ENCODE measurements at places on chromosomes 11 and 22.

DNA sequence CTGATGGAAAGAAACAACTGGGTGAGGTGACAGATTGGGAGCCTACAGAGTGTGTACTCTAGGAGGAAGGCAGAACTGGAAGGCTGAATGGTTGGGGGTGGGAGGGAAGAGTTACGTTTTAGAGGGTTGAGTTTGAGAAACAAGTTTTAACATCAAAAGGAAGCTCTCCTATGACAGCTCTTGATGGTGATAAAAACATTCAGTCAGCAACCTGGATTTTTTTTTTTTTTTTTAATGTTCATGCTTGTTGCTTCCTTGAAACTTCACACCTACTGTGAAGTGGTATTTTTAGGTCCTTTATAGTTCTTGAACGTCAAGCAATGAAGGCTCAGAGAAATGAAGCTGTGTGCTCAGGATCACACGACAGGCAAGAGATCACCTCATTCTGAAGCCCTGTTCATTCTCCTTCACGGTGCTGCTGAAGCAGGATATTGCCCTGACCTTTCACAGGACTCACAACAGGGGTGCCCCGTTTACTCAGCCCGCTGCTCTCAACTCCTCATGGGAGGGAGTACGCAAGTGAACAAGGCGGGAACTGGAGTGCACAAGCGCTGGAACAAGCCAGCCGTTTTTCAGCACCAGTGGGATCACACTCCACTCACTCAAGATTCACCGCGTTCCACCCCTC lies 1.6 kb upstream of the TMEM109 start:
- DNase-seq, result no peak

DNA sequence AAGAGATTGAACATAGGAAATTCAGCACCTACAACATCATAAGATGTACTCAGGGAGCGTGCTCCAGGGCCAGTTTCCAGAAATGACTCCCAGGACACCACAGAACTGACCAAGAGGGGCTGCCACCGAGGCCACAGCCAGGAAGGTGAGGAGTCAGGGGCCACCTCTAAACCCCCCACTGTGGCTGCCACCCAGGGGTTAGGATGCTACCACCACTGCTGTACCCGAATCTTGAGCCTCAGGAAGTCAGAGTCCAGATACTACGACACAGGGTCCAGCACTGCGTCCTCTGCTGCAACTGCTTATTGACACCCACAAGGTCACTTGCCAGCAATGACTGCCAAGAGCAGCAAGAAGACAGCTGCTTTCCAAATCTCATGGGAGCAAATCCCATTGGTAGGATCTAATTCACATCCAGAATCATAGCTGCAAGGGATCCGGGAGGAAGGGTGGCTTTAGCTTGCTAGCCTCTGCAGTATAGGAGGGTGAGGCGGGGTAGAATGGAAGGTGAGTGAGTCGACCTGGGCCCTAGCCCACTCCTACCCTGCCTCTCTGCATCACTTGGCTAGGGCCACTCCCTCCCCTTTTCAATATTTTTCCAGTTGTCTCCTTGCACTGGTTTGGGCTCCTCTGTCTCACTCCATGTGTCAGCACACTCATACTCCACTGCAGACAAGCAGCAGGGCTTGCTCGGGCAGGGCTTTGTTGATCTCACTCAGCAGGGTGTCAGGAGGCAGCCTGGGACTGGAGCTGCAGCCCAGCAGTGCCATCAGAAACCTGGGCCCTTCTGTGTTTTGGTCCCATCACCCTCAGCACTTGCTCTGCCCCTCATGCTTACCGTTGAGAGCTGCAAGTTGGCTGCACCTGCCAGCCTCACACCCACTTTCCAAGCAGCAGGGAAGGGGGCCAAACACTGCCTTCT lies 18.1 kb upstream of the CYTH4 start:
- DNase-seq, result no peak

- DNase-seq, result no peak
These were observed 20.1 kb upstream of the SPINDOC start for GRCh38 chr11:63793161-63793560.

DNA sequence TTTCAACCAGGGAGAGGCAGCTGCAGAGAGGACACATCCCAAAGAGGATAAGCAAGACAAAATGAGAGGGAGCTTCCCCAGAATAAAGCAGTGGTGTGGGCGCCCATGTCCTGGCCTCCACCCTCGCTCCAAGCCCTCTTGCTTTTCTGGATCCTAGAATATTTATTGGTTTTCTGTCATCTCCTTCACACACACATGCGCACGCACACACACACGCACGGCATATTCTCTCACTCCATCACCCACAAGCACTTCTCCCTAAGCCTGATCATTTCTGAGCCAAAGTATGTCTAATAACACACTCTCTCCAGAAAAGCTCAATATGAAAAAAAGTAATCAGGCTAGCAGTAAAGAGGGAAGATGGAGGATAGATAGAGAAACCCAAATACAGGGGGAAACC lies 7.6 kb downstream of the IGSF9B start:
- no peak for DNase-seq

DNA sequence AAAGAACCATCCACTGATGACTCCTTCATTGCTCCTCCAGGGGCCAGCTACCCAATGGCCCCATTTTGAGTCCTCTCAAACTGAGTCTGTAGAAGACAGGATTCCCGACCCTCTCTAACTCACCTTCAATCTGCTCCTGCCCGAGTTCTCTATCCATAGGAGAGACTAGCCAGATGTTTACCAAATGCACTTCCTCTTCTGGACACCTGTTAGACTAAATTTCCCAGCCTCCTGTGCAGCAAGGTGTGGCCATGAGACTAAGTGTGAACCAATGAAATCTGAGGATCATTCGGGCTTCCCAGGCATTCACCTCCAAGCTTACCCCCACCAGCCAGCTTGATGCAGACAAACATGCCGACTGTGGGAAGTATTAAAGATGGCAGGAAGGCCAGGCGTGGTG lies 7.6 kb downstream of the PISD start:
- no peak for DNase-seq

All from stimulated activated CD4-positive, alpha-beta T cell treated with anti-CD3 and anti-CD28 coated beads, TNF-alpha, amount 100 ng/mL, for 1 hour (primary cell).